Testis (tissue), 5 donors: ENCODE measurements at places on chromosomes 13 and 19. TPM values are rescaled to one million over a fixed set of nuclear protein-coding genes. Genes with fewer than 3 reads are reported as not detected.

Gene EFNA2
- polyA plus RNA-seq = 0.61 TPM

Gene BCAM
- 113 TPM for polyA plus RNA-seq

Gene PRODH2
- polyA plus RNA-seq = 2.7 TPM

Gene ZNF235
- 4.6 TPM for polyA plus RNA-seq

Gene PRR12
- polyA plus RNA-seq = 15.7 TPM

Gene CAMSAP3
- polyA plus RNA-seq = 32.4 TPM

Gene MATK
- 6.0 TPM for polyA plus RNA-seq

Gene ATP8A2
- 38.3 TPM for polyA plus RNA-seq

Gene EML2
- polyA plus RNA-seq = 28.5 TPM

Gene PLPPR3
- polyA plus RNA-seq = 2.7 TPM

Gene KLK7
- 0.45 TPM for polyA plus RNA-seq

Gene F7
- polyA plus RNA-seq = 2.2 TPM

Gene SOX1
- polyA plus RNA-seq = 1.7 TPM

Gene CPB2
- polyA plus RNA-seq = not detected

Gene C19orf85
- not detected for polyA plus RNA-seq

Gene HPN
- 8.2 TPM for polyA plus RNA-seq

Gene MZF1
- polyA plus RNA-seq = 23.9 TPM

Gene ZNF579
- polyA plus RNA-seq = 4.3 TPM

Gene CCNA1
- 204 TPM for polyA plus RNA-seq
